ENCODE measurements at places on chromosomes 3 and 15.
A peak's percentile ranks its signal among the peaks of the same experiment; 100 is the strongest.

GRCh38 chr3:139737682-139738361 lies 60.0 kb upstream of the NMNAT3 start:
- no peak for DNase-seq

DNA sequence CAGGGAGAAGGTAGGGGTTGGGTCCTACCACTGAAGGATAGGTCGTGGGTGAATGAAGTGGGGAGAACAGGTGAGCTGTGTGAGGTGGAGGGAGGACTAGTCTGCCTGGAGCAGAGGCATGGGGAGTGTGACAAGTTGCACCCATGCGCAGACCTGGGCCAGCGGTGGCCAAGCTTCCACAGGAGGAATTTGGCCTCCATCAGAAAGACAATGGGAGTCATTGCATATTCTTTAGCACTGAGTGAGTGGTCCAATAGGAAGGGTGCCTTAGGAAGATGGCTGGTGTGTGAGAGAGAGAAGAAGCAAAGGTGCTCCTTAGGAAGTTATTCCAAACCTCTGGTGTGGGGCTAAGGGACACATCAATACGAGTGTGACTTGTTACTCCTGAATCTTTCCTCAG lies 191.1 kb downstream of the KCNAB1 start:
- no peak for DNase-seq

DNA sequence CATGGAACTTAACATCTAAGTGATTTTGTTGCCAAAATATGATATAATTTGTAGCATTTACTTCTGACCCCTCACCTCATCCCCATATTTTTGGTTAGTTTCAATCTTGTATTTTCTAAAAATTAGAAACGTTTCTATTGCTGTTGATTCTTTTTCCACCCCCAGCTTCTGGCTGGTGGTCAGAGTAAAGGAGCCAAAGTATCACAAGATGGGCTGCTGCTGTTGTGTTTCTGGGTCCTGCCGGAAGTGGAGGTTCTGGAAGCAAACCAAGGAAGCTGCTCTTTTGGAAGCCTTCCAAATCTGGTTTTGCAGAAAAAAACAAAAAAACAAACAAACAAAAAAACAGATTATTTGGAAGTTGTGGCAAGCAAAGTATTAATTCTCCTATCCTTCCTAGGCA lies 221.1 kb upstream of the P2RY1 start:
- no peak for DNase-seq

GRCh38 chr3:191320316-191320715 lies 8.9 kb upstream of the CCDC50 start:
- no peak for DNase-seq

DNA sequence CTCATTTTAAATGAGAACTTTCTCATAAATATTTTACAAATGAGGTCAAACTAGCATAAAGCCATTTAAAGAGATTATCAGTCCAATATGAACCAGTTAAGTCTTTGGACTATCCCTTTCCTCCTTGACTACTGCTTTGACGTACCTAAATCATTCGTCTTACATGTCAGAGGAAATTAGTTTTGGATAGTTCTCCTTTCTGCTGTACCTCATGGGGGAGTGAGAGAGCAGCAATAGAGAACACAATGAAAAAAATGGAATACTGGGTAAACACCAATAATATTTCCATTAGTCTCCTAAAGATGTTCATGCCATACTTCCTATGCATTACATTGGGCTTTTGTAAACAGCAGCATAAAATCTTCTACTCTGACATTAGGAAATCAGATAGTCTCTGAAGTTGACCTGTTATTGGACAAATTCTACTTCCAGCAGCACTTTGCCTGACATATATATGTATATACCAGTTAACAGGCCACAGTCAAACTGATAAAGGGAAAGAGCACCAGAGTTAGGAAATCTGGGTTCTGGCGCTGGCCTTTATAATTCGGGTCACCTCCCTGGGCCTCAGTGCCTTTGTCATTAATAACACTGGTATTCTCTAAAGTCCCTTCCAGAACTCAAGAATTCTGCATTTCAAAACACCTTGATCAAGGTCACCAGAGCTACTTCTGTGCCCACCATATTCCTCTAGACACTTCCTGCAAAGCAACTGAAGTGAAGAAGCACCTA lies 26.8 kb downstream of the TIMMDC1 start:
- no peak for DNase-seq

- DNase-seq = no peak
Measured at GRCh38 chr15:93066834-93067648, 22.0 kb downstream of the RGMA start.

DNA sequence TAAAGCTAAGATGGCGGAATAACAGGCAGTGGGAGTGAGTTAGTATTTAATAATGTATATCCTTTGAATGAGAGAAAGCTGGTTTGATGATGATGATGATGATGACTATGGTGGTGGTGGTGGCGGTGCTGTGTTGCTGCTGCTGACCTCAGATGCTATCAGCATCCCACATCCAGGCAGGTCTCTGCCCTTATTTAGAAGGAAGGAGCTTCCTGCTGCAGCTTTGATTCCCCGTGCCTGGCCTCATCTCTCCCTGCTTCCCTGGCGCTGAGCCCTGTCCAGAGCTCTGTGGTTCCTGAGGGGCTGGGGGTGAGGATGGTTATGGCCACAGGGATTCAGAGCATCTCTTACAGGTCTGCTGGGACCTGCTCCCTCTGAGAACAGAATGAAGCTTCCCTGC lies 73.1 kb downstream of the RAB11A start:
- DNase-seq = no peak

GRCh38 chr3:16227566-16227965 lies 37.2 kb downstream of the DPH3 start:
- no peak for DNase-seq

DNA sequence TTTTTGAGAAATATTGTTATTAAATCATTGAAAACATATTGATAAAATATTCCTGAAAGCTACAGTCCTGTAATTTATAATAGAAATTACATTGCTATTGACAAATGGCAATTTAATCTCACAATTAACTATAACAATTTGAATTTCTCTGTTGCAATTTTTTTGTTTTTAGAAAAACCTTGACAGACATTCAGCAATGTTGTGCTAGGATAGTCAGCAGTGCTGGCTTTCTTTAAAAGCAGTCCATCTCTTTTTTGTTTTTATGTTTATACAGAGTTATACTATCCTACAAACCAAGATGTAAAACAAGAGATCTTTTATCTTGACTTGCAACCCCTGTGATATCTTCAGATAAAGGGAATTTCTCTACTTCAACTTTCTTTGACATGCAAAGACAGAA lies 93.1 kb downstream of the TUSC7 start:
- no peak for DNase-seq

- DNase-seq = no peak
Measured at GRCh38 chr3:42979044-42979972, at the start of gene GASK1A. Gene GASK1A, plus strand, starts transcription at chr3:42979311. Its CDS starts 332 bp downstream, at chr3:42979643.

DNA sequence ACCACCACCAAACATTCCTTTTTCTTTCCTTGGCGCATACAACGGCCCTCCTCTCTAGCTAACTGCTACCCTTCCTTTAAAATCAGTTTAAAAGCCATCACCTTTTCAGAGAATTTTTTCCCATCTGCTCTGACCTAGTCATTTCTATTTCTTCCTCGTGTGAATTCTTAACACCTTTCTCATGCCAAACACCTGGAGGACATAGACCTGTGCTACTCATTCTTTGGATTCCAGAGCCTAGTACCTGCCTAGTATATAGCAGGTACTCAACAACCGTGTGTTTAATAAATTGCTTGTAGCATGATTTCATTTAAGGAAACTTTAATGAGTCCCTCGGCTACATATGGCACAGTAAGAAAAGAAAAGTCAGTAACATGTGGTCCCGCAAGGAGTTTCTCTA lies 2.0 kb upstream of the TPM1 start:
- DNase-seq = no peak

DNA sequence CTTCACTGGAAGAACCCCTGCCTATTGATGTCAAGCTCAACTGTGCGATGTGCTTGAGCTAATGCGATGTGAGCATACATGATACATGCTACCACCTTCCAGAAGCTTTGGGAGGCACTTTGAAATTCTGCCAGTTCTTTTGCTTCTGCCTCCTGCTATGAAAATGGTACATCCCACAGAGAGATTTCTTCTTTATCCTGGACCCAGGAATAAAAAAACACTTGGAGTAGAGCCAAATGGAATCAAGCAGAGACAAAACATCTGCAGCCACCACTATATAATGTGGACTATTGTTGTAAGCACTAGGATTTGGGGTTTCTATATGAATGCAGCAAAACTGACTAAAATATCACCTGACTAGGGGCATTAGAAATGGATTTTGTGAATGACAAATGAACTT lies 119.9 kb upstream of the GAP43 start:
- DNase-seq = no peak

DNA sequence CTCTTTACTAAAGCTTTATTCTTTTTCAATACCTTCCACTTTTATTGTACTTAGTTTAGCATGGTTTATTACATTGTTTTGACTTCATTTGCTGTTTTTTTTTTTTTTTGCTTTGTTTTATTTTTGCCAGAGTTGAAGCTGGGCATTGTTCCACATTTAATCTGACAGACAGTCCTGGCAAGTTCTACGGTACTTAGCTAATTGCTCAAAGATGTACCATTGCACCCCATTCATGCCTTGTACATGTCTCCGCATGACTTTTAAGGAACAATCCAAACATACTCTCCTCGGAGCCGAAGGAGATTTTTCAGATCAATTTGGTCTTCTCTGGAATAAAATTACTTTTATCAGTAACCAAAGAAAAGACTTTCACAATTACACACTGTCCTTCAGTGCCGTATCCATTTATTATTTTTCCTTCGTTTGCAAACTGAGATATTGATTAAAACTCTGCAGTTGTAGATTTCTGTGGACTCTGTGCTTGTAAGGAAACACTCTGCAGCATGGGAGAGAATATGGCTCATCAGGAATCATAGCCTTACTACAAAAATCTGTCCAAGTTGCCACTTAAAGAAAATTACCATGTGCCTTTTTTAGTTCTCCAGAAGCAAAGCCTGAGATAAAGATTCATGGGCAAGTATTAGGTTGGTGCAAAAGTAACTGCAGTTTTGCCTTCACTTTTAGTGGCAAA lies 952.0 kb downstream of the AGBL1 start:
- no peak for DNase-seq

- DNase-seq = no peak
Measured at GRCh38 chr3:114706591-114707232, 412.9 kb downstream of the TIGIT start.

GRCh38 chr15:40274350-40275274 lies 8.3 kb downstream of the ANKRD63 start:
- DNase-seq = peak; percentile 28

Measured in C1 segment of cervical spinal cord (tissue), 14 donors.